ENCODE measurements at places on chromosomes 1 and 21. TPM values are rescaled to one million over a fixed set of nuclear protein-coding genes. Genes with fewer than 3 reads are reported as not detected.

DNA sequence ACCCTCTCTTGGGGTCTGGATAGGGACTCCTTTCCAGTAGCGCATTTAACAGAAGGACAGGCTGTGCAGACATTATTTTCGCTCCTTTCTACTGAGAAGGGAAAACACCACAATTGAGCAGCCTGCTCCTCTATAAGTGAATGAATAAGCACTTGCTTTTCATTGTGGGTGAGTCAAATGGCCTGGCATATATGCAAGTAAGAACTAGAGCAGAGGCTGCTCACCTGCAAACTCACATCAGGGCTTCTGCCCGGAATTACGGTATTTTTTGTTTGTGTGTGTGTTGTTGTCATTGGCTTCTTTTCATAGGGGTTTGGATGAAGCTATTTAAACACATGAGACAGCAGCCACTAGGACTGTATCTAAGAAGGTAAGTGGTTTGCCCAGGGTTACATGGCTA, 200.1 kb upstream of the CAMK1G start:
- H3K27me3 ChIP-seq = no peaks in the 10 kb centered on the region
- DNase-seq = no peak
- H3K36me3 ChIP-seq = no peaks in the 10 kb centered on the region
- peak overlapping the region; percentile 79 for H3K27ac ChIP-seq

DNA sequence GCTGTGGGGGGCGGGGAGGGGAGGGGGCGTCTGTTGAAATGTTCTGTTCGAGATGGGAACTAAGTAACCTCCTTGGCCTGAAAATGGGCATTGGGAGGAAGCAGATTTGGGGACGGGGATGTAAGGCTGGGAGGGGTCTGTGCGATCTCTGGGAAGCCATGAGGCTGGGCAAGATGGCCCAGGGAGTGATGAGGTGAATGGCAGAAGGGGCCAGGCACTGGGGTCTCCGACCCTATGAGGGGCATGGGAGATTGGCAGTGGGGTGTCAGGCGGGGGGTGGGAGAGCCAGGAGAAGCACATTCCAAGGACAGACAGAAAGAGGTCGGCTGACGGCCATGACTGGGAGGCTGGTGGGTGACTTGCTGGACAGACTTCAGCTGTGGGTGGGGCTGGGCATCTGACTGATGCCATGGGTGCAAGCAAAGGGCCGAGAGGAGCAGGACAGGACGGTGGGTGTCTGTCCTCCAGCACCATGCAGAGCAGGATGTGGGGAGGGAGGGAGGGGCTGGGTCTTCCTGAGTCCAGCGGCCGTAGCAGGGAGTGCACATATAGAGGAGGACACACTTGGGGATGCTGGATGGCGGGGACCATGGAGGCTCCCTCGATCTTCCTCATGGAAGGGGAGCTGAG, 30.0 kb upstream of the COL18A1 start:
- H3K36me3 ChIP-seq = no peaks in the 10 kb centered on the region
- DNase-seq = no peak
- H3K27me3 ChIP-seq = peaks cover 4% of the 10 kb centered on the region
- peaks cover 11% of the 10 kb centered on the region for H3K4me1 ChIP-seq
- H3K27ac ChIP-seq = no peak overlapping the region

DNA sequence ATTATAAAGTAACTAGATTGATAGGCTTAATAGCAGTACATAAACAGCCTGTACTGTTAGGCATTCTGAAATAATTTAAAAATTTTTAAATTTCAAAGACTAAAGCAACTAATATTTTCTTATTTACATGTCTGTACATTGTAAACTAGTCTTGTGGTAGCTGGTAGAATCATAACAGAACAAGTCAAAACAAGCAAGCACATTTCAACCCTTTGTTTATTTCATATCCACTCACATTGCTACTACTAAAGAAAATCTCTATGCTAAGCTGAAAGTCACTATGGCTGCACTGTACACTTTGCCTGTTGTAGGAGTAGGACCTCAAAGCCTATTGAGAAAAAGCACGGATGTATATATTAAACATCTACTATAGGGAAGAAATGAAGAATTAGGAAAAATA, 738.2 kb upstream of the ADGRL4 start:
- no peak for DNase-seq
- H3K4me1 ChIP-seq = no peaks in the 10 kb centered on the region
- no peaks in the 10 kb centered on the region for H3K36me3 ChIP-seq
- H3K27ac ChIP-seq = no peak overlapping the region
- no peak overlapping the region for H3K4me3 ChIP-seq
- no peaks in the 10 kb centered on the region for H3K27me3 ChIP-seq

GRCh38 chr1:214364386-214364785, 83.4 kb downstream of the SMYD2 start:
- H3K4me1 ChIP-seq = peaks cover 15% of the 10 kb centered on the region
- DNase-seq = no peak
- peaks cover 50% of the 10 kb centered on the region for H3K36me3 ChIP-seq
- no peak overlapping the region for H3K27ac ChIP-seq
- no peaks in the 10 kb centered on the region for H3K27me3 ChIP-seq
- H3K4me3 ChIP-seq = no peak overlapping the region

The AZIN2 gene
- 3.7 TPM for total RNA-seq

DNA sequence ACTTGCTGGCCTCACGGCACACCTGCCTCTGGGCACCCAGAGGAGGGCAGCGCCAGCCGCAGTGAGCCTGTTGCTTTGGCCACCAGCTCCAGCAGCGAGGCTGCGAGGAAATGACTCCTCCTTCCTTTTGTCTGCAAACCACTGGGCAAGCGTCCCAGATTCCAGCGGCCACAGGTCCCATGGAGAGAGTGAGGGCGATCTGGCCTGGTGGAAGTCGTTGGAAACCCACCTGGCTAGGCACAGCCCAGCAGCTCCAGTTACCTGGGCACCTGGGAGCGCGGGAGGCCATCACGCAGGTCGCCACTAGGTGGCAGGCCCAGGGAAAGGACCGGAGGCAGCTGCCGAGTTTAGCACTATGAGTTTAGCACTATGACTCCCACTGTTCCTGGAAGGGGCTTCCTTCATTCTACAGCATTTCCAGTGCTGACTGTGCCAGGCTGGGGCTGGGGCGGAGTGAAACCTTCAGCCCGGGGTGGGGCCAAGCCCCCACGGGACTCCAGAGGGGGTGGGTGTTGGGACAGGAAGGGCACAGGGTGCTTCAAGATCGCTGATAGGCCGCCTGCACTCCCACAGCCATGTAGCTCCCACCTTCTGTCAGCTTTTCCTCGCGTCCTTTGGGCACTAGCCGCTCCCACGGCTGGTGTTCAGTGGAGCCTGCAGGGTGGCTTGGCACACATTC, 1.1 kb upstream of the ESPN start:
- H3K4me3 ChIP-seq = peak overlapping the region; percentile 48
- H3K27ac ChIP-seq = no peak overlapping the region
- peaks cover 98% of the 10 kb centered on the region for H3K27me3 ChIP-seq
- peaks cover 88% of the 10 kb centered on the region for H3K4me1 ChIP-seq
- no peaks in the 10 kb centered on the region for H3K36me3 ChIP-seq

GRCh38 chr1:107048241-107048640, 8.2 kb upstream of the PRMT6 start:
- H3K27me3 ChIP-seq = no peaks in the 10 kb centered on the region
- H3K4me1 ChIP-seq = no peaks in the 10 kb centered on the region
- no peak overlapping the region for H3K27ac ChIP-seq
- no peak overlapping the region for H3K4me3 ChIP-seq
- H3K36me3 ChIP-seq = no peaks in the 10 kb centered on the region
